ENCODE measurements at places on chromosomes 6 and 20.

GRCh38 chr6:13461805-13462204, 25.6 kb downstream of the GFOD1 start:
- no peak for DNase-seq

GRCh38 chr6:143621159-143621873, 56.4 kb upstream of the PHACTR2 start:
- DNase-seq = no peak

DNA sequence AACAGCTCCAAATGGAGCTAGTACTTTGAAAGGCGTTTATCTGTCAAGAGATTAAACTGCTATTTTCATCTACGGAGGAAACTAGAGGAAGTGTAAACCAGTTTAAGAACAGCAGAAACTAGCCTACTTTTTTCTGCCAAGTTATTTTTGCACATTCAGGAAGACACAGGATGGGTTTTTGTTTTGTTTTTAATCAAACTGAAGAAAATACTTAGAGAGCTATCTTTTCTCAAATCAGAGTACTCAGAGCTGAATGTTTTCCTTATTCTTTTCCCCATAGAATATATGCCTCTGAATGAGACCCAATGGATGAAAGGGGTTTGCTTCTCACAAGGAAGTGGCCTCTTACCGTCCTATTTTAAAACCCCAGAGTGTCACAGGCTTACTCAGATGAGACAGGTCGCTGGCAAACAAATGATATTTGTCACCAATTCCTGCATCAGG, 538.5 kb downstream of the CD83 start:
- no peak for DNase-seq

DNA sequence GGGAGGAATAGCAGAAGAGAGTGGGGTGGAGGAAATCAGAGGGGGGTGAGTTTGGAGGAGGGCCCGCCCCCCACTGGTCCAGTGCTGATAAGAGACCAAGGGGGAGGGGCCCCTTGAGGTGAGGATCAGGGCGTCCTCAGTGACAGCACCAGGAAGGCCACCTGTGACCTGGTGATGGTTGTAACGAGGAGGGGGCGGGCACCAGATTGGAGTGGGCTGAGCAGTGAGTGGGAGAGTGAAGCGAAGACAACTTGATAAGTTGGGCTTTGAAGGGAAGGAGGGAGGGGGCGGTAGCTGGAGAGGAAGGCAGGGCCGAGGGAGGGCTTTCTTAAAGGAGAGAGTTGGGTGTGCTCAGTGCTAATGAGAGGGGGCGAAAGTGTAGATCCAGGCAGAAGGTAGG, 30.7 kb downstream of the CDH22 start:
- DNase-seq = no peak

DNA sequence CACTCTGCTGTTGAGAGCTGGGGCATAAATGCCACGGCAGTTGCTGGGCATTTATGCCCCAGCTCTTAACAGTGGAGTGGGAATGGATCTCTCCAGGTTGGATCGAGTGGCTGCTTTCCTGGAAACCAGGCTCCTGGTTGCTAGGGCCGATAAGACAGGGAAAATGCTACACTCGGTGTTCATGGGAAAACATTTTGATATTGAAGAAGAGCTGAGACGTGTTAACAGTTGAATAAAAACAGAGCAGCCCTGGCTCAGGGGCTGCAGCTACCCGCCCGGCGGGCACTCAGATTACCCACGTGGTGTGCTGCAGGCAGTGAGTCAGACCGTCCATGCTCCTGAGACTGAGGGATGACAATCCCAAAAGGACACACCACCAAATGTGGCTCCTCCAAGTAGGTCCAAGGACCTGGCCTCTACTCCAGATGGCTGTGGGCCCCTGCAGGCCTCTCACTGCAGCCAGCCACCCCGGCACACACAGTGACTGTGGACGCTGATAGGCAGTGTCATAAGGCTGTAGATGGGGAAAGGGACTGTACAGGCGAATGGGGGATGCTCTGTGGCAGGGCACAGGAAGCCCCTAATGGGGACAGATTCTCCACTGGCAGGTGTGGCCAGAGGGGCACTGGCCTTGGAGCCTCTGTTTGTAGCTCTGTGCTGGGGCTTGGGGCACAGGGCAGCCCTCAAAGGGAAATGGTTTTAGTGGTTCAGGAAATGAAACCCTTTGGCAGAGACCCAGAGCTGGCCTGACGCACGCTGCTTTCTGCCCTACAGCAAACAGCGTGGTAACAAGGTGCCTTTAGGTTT, 237.8 kb downstream of the LY86 start:
- DNase-seq = no peak

- no peak for DNase-seq
Measured at GRCh38 chr6:33854572-33855030, 50.8 kb upstream of the MLN start.

GRCh38 chr20:22106308-22106938, 401.0 kb downstream of the PAX1 start:
- DNase-seq = no peak

GRCh38 chr6:69494595-69494994, 302.2 kb downstream of the LMBRD1 start:
- DNase-seq = no peak

DNA sequence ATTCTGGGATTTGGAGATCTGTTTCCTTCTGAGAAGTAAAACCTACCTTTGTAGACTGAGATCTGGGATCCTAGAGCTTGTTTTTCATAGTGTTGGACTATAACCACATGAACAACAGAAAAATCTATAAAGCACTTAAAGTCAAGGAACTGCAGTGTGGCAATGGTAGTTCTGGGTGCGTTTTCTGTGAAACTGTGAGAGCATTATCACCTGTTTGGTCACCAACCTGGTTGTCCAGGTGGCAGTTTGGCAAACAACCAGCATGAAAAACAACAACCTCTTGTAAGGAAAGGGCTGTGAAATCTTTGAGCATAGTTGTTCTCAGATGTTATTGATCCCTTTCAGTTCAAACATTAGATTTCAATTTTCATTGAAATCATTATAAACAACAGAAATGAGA, 215.8 kb upstream of the CITED2 start:
- DNase-seq = no peak

DNA sequence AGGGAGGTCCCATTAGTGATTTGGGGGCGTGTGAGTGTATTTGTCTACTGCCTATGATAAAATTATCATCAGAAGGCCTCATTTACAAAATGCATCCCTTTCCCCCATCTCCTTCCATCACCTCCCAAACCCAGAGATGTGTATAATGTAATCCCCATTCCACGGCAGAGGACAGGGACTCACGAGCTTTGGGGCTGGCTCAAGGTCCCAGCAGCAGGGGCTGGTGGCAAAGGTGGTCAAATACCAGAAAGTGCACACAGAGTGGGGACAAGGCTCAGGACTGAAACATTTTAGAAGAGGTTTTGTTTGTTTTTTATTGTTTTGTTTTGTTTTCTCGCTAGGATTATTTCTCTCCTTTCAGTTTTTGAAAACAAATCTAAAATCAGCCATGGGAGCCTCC, 68.5 kb upstream of the TOP1 start:
- no peak for DNase-seq

GRCh38 chr20:35007891-35008290, 52.2 kb downstream of the MYH7B start:
- DNase-seq = no peak

DNA sequence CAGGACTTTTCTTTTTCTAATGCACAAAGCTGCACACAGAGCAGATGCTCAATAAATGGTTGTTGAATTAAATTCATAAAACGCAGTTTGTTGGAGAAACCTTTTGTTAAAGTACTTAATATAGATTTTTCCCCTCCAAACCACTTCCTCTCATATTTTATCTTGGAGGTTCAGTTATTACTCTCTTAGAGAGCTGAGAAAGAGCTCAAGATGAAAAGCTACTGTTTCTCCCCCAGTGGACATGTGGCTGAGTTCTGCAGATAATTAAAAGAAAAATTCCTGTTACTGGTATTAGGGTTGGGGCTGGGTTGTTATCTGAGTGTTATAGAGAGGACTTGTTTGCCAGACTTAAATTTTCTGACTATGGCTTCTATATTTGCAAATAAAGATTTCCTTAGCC, 294.0 kb downstream of the TBC1D7 start:
- no peak for DNase-seq

DNA sequence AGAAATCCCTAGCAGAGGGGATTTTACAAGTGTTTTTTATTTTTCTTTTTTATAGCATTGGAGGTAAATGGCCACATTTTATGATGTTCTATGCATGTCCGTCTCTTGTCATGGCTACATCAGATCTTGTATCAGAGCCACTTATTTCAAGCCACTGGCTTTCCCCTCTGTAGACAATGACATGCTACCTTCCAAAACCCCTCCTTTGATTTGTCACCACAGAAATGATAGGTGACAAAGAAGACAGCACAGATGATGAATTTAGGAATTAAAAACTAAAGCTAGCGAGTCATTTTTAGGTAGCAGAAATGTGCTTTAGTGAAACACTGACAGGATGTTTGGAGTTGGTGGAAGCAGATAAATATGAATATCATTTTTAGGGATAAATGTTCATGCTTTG, 20.8 kb downstream of the PLCB1 start:
- no peak for DNase-seq

DNA sequence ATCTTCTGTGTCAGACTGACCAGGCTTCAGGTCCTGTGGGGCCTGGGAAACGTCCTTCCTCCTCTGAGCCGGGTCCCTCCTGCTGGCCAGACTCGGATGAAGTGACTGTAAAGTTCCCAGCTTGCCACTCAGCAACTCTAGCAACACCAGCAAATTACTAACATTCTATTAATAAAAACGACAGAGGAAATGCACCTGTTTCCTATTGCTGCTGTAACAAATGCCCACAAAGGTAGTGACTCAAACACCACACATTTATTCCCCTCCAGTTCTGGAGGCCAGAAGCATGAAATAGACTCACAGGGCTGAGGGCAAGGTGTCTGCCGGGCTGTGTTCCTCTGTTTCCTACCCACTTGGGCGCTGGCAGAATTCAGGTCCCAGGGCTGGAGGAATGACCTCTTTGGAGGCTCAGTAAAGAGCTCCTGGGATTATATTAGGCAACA, 48.8 kb downstream of the CTCFL start:
- DNase-seq = no peak

- DNase-seq = no peak
Measured at GRCh38 chr20:47175493-47175892, 181.0 kb downstream of the ZMYND8 start.

GRCh38 chr6:40338306-40338705, 248.9 kb downstream of the LRFN2 start:
- DNase-seq = no peak

DNA sequence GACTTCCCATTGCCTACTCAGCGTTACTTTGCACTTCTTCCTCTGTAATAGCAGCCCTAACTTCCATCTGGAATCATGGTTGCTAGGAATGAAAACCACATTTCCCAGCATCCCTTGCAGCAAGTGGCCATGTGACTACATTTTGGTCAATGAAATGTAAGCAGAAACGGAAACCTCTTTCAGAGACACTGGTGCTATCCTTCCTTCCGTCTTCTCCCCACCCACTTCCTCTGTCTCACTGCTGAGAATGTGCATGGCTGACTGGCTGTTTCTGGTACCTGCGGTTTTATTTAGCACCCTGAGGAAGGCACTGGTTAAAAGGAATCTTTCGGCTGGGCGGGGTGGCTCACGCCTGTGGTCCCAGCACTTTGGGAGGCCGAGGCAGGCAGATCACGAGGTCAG, 107.4 kb downstream of the SCML4 start:
- peak; percentile 89 for DNase-seq

GRCh38 chr6:33737267-33738026, 9.3 kb downstream of the IP6K3 start:
- DNase-seq = no peak

GRCh38 chr6:131954059-131954774, 3.0 kb upstream of the CCN2 start:
- DNase-seq = no peak

GRCh38 chr20:48246061-48246790, 460.9 kb upstream of the SULF2 start:
- no peak for DNase-seq

- no peak for DNase-seq
Measured at GRCh38 chr6:27726619-27727023, 185.6 kb downstream of the OR2B2 start.

DNA sequence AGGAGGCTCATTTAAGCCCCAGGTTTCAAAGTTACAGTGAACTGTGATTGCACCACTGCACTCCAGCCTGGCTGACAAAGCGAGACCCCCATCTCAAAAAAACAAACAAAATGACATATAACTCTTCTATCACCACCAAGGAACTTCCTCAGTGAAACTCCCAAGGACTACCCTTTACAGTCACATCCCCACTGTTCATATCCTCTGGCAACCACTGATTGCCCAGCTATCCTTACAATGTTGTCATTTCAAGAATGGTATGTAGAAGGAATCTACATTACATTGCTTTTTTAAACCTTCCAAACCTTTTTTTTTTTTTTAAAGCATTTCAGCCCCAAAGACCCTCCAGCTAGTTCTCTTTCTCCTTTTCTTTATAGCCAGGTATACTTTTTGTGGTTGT, 123.1 kb upstream of the CARMIL1 start:
- DNase-seq = no peak

GRCh38 chr6:162942866-162943265, 215.1 kb downstream of the PACRG start:
- no peak for DNase-seq

- DNase-seq = no peak
Measured at GRCh38 chr20:16290358-16290757, 282.9 kb downstream of the KIF16B start.

- no peak for DNase-seq
Measured at GRCh38 chr20:11906626-11907480, 10.8 kb upstream of the BTBD3 start.

DNA sequence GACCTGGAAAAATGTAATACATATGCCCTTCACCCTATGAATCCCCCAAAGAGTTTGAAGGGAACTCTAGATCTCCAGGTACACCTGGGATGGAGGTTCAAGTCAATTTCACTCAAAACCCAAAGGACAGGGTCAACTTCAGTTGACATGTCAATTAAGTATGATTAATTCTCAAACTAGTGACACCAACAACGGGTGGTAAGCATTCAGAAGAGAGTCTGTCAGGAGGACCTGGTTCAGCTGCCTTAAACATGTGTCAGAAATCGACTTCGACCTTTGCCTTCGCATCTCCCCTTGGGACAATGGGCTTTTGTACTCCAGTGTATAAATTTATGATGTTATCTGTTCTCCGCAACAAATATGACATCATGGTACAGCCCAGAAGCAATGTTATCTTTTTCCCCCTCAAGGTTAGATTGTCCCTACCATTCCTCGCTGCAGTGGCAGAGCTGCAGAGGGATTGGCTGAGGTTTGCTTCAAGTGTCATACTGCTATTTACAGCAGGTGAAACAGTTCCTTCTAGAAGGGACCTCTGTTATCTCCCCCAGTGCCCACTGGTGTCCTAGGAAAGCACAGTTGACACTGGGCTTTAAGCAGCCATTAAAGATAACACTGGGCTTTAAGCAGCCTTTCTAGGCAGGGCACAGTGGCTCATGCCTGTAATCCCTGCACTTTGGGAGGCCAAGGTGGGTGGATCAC, 94.7 kb upstream of the SNX9 start:
- no peak for DNase-seq

DNA sequence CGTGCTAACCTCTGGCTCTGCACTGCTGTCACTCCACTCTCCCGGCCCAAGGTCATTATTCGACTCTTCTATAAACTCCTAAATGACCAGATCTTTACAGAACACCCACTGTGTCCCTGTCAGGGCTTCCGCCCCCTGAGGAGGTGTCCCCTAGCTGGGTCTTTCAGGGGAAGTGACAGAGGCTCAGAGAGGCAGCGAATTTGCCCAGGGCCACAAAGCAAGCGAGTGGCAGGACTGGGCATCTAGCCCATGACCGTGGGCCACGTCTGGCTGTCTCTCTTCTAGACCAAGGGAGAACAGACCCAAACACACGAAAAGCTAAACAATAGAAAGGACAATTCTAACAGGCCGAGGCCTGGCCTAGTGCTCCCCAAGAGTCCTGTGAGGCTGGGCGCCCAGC, 27.4 kb downstream of the FOXF2 start:
- DNase-seq = no peak

All from iPS DF 19.7 (cell line).